ENCODE measurements at places on chromosomes 5 and 9.

GRCh38 chr9:107650321-107650720, 160.8 kb upstream of the KLF4 start:
- DNase-seq: no peak

DNA sequence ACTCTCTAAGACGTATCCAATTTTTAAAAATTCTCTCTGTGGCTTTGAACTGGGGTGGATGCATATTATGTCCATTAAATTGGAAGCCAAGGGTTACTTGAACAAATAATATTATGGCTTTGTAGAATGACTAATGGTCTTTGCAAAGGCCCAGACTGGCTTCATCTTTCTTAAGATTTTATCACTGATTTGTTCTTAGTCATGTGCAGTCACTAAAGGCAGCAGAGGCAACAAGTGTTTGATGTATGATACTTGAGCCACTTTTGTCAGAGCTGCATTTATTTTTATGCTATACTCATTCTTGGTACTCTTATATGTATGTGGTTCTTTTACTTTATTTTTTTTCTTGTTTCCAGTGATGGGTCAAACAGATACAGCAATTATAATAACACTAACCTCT, 152.2 kb downstream of the NR2F1-AS1 start:
- no peak for DNase-seq

DNA sequence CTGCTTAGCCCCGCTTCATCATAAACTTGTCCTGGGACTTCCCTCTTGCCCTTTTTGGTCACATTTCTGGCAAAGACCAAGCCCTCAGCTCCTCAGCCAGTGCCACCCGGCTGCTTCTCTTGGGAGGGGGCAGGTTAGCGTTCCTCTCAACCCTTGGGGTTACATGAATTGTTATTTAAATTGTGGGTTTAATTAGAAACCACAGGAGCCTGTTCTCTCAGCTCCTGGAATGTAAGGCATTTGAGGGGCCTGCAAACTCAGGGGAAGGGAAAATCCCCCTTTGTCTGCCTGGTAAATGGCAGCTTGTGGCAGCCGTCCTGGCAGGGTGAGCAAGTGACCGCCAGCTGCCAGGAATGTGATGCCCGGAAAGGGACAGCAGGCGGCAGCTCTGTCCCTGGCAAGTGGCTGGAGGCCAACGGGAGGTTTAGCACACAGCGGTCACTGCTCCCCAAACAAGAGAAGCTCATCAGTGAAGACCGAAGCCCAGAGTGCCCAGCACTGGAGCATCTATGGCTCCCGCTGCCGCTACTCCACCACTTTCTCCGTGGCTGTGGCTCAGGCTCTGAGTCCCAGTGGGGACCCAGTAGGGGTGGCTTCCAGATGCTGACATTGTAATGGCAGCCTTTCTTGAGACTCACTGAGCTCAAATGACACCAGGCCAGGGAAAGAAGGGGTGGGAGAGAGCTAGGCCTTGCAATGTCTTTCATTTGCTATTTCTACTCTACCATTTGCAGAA, 51.7 kb downstream of the SHB start:
- DNase-seq: no peak

- DNase-seq: no peak
These were observed 233.6 kb downstream of the GABRB2 start for GRCh38 chr5:161312882-161313281.

DNA sequence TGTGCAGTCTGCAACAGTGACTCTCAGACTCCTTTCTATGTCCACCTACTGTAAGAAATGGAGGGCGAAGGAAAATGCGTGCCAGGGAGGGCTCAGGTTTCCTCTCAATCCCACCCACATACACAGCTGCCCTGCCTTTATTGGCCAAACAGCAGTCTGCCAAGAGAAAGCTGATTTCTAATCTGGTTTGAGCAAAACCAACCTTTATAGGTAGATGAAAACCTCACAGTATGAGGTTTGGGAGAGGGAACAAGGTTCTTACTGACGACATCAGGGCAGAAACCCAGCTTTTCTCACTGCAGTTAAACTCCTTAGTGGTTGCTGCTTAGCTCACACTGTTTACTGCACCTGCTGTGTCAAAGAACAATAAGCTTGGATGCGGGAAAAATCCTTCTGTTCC, 152.3 kb upstream of the KLF9 start:
- DNase-seq: no peak

DNA sequence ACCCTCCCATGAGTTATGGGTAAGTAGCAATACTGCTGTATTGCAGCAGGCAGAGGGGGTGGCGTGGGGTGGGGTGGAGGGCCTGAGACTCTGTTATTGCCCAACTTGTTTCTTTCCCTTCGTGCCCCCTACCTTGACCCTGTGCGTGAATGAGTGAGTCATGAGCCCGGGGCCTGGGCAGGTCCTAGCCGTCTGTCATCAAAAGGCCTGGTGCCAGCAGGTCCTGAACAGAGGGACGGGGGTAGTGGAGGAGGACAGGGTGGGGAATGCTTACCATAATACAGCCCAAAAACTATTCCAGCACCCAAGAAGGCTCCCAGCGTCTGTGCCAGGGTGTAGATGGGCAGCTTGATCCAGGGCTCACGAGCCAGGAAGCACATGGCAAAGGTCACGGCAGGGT, 4.3 kb downstream of the AQP3 start:
- DNase-seq: no peak

Measured in D721Med (cell line).